ENCODE measurements at places on chromosomes 2 and 18.

- no peak for DNase-seq
These were observed 648.3 kb upstream of the PKDCC start for GRCh38 chr2:41399437-41400087.

GRCh38 chr2:219835493-219835892 is 208.1 kb downstream of the SLC4A3 start:
- DNase-seq = no peak

DNA sequence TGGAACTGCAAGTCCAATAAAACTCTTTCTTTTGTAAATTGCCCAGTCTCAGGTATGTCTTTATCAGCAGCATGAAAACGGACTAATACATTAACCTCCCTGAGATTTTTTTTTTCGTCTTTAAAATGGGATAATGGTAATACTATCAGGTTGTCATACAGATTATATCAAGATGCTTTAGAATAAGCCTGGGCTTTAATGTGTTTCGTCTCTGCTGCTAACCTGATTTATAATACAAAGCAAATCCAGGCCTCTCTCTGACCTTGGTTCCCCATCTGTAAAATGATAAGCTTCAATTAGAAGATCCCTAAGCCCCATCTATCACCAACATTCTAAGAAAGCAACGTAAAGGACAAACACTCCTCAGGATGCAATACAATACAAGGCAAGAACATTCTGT is 283.5 kb downstream of the LRATD1 start:
- DNase-seq = no peak

DNA sequence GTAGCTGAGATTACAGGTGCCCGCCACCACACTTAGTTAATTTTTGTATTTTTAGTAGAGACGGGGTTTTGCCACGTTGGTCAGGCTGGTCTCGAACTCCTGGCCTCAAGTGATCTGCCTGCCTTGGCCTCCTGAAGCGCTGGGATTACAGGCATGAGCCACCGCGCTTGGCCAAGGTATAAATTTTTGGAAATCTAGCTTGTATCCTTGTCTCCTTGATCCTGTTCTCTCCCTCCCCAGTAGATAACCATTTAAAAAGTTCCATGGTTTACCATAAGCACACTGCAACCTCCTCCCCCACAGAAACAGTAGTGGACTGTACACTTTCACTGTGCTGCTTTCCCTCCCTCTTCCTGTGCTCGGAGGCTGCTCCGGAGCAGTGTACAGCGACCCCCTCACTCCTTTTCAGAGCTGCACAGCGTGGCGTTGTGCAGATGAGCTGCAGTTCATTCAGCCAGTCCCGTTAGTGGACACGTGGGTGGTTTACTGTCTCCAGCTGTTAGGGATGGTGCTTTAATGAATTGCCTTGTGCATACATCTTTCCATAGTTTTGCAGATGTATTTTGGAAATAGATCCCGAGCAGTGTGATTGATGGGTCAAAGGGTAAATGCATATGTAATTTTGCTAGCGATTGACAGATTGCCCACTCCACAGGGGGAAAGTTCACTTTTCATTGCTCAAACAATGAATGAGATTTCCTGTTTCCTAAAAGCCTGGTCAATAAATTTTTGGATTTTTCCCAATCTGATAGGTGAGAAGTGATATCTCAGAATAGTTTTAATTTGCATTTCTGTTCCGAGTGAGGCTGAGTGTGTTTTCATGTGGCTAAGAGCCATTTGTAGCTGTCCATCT is 14.8 kb downstream of the ASB1 start:
- no peak for DNase-seq

DNA sequence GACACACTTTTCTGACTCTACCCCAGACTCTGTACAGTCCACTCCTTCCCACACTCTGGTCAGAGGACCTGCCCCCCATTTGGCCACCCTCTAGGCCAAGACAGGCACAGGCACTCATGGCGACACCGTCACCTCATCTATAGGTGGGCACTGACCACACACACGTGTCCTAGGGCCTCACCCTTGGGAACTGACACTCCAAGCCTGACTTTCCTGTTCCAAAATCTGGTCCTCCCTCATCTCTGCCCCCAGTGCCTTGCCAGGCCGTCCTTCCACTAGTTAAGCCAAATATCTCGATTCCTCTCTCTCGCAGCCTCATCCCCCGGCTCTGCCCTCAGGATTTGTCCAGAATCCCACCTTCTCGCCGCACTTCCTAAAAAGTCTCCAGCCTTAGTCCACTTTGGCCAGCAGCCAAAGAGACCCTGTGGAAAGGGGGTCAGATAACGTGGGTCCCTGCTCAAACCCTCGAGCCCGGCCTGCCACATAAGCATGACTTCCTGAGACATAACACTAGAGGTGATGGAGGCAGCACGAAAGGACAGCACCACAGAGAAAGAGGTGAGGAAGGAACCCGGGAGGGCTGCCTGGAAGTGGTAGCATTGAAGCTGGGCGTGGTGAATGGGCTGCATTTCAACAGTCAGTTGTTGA is 105.8 kb upstream of the OTOS start:
- DNase-seq = no peak

DNA sequence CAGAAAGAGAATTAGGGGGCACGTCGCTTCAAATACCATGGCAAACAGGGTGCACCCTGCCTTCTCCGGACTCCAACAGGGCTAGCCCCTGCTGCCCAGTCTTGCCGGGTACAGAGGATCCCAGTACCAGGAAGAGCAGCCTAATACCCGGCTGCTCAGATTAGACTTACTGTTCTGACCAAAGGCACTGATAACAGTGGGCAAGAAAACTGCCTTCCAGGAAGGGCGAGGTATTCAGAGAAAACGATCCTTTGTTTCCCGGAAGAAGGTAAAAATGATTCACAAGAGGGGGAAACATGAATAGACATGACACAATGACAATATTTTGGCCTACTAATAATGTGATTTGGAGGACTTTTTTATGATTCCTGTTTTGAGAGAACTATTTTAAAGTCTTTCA is 99.9 kb downstream of the SS18 start:
- DNase-seq = no peak

GRCh38 chr2:133680343-133681049 is 112.2 kb upstream of the NCKAP5 start:
- DNase-seq = no peak

DNA sequence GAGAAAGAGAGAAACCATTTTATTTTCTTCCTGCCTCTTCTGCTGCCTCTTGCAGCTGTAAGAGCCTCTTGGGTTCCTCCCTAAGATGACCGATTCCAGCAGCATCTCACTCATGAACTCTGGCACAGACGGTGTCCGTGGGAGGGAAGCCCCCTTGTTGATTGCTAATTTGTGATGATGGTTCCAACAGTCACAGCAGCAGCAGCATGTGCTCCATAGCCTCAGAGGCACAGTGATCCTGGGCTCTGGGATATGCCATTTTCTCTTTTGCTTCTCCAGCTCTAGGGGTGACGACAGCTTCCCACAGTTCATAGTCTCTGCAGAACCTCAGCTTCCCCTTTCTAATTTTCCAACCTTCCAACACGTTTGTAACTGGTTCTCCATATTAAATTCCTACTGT is 324.2 kb upstream of the HS6ST1 start:
- DNase-seq = no peak

DNA sequence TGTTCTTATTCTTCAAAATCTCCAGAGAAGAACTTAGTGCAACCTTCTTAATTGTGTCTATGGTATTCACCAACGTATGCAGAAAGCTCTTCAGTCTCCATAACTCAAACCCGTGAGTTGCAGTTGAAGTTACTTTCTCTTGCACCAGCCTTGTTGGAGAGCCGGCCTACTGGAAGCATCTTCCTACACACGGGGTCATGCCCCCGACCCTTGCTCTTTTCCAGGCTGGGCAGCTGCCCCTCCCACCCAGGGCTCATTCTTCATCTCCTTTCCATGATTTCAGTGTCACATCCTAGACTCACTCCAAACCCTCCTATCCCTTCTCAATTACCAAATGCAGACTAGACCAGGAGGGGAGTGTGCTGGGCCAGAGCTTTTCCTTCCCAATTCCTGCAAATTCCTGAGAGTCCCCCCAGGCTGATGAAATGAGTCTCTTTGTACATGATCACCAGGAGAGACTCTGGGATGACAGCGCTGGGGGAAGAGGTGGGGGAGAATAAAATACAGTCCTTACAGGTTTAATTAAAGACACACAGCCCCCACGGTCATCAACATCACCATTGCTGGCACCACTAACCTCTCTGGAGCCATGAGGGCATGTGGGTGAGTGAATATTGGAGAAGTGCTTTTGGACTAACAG is 75.3 kb downstream of the COLEC12 start:
- no peak for DNase-seq

DNA sequence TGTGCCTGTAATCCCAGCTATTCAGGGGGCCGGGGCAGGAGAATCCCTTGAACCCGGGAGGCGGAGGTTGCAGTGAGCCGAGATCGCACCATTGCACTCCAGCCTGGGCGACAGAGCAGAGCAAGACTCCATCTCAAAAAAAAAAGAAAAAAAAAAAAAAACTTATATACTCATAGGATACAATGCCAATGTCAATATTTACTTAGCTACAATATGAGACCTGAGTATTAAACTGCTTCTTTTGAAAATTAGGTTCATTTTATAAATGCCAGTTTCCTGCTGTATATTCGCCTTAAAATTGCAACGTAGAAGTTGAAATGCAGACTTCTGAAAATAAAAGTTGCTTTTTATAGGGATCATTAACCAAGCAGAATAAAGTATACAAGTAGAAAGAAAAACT is 2.3 kb downstream of the SLC35F5 start:
- DNase-seq = no peak

- DNase-seq = peak; percentile 37
These were observed 17.0 kb downstream of the RNU4ATAC start for GRCh38 chr2:121547646-121548045.

DNA sequence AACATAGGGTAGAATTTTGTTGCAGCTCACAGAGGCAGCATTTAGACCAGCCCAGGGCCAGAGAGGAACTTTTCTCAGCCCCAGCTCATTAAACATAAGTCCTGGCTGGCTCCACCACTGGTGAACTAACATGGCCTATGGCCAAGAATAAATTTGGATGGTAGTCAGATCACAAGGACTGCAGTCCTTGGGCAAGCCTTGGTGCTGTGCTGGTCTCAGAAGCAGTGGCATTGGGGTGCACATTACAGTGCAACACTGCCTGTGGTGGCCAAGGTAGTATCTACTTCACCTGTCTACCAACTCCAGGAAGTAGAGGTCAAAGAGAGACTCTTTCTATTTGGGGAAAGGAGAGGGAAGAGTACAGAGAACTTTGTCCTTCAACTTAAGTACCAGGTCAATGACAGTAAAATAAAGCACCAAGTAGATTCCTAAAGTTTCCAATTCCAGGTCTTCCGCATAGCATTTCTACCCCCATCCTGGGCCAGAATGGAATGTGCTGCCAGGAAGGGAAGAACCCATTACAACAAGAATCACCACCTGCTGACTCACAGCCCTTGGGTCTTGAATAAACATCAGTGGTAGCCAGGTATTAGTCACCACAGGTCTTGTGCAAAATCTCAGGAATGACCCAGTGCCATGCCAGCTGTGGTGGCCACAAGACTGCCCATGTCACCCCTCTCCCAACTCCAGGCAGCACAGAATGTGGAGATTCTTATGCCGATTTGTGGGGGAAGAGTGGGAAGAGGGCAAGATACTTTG is 155.4 kb upstream of the FSIP2 start:
- DNase-seq = no peak

GRCh38 chr2:192196421-192197194 is 1.9 kb upstream of the TMEFF2 start:
- DNase-seq = no peak

- no peak for DNase-seq
These were observed 453.8 kb downstream of the DSC3 start for GRCh38 chr18:30588673-30589164.

GRCh38 chr2:231110551-231110950 is 14.3 kb downstream of the HTR2B start:
- DNase-seq = no peak

DNA sequence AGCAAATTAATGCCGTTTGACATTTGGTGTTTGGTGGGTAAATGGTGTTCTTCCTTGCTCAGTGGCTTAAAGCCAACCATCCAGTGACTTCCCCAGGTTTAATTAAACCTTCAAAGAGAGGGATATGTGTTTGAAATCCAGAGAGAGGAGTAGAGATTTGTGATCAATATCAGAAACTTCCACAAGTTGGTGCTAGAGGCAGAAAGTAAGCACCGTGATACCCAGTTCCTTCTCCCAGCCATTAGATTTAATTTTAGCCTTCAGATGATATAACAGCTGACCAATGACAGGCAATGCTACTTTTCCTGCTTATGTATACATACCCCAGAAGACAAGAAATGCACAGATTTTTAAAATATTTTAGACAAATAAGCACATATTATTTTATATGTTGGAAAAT is 398.5 kb downstream of the CDH2 start:
- no peak for DNase-seq

DNA sequence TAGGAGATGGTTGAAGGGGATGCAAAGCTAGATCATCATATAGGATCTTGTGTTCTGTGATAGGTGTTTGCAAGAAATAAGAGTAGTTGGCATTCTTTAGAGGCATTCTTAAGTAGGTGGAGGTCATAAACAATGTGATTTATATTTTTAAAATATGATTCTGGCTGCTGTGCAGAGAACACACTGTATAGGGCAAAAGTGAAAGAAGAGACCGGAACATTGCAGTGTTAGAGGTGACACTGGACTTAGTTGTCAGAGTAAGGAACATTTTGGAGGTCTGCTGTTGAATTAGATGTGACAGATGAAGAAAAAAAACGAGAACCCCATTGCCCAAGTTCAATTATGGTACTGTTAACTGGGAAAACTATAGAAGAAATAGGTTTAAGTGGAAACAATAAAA is 37.7 kb downstream of the HAT1 start:
- no peak for DNase-seq
